HT1080 (cell line): ENCODE measurements at places on chromosomes 7 and 10. TPM values are rescaled to one million over a fixed set of nuclear protein-coding genes. Genes with fewer than 3 reads are reported as not detected.

The SYT15 gene
- total RNA-seq, result 0.07 and 0.08 TPM in 2 replicates

DNA sequence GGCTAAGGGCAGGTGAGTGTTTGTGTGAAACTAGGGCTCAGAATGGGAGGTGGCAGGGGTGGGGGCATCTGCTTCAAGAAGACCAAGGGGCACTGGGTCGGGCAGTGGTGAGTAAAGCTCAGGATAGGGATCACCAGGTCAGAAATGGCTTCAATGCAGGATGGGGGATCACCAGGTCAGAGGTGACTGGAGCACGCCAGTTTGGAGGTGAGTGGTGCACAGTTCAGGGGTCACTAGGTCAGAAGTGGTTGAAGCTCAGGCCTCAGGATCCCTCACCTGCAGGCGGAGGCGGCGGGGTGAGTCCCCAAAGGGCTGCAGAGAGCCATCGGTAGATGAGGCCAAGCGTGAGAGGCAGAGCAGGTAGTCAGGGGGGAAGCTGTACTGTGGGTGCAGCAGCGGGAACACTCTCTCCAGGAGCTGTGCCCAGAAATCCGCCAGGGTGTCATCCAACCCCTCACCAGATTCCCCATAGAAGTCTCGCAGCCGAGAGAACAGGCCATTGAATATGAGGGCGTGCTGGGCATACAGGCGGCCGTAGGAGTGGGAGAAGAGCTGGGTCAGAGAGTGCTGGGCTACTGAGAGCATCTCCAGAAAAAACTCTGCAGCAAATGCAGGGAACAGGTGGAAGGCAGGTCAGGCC, 1.8 kb downstream of the GPC2 start:
- no peak for DNase-seq

GRCh38 chr7:135213831-135214230, 2.5 kb upstream of the WDR91 start:
- DNase-seq, result no peak

The PCLO gene
- total RNA-seq, result 1.4 and 2.2 TPM in 2 replicates

The ADAM22 gene
- 5.9 and 7.0 TPM in 2 replicates for total RNA-seq

GRCh38 chr10:102779680-102780526, 36.2 kb downstream of the WBP1L start:
- DNase-seq, result no peak

DNA sequence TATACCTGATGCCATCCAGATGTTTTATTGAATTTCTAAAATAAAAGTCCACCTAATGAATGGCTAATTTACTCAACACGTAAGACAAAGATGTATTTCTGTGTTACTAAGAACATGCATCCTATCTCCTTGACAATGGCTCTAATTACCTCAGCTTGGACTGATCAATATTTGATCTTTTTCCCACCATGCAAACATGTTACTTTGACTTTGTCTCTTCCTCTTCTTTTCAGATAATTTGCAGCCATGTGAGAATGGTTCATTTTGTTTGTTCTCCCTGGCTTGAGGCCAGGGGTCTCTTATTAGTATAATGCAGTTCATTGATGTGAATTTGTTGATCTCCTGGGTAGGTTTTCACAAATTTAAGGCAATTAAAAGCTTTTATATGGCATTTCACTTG, 302.1 kb downstream of the ADK start:
- DNase-seq, result no peak

GRCh38 chr7:116691664-116692063, 19.7 kb downstream of the MET start:
- DNase-seq, result peak; percentile 52

- DNase-seq, result no peak
These were observed 290.2 kb upstream of the SP4 start for GRCh38 chr7:21137640-21138039.

DNA sequence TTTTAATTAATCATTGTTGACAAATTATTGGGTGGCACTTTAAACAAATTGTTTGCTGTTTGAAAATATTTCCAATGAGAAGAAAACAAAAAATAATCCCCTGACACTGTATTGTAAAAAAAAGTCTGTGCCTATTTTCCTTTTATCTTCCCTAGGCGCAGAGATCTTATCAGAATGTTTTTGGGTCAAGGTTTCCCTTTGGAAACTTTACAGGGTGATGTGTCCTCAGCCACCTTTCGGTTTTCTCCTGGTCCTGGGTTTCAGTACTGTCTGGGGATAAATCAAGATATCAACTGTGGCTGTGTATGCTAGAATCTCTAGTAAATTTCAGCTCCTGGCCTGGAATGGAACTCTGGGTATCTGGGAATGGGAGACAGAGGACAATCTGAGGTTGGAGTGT, 1.4 kb downstream of the ZNF107 start:
- DNase-seq, result no peak

The IRF5 gene
- total RNA-seq, result 2.3 and 2.6 TPM in 2 replicates

The IFIT1B gene
- not detected in 2 replicates for total RNA-seq

The CLDN12 gene
- 27.5 and 43.9 TPM in 2 replicates for total RNA-seq

- DNase-seq, result no peak
These were observed 320.2 kb downstream of the ELMO1 start for GRCh38 chr7:37128327-37129034.

The JCAD gene
- total RNA-seq, result 8.5 and 9.5 TPM in 2 replicates

GRCh38 chr10:80443531-80443974, 10.6 kb upstream of the TSPAN14 start:
- DNase-seq, result peak; percentile 70

- no peak for DNase-seq
These were observed 39.6 kb downstream of the BZW2 start for GRCh38 chr7:16685535-16685934.

DNA sequence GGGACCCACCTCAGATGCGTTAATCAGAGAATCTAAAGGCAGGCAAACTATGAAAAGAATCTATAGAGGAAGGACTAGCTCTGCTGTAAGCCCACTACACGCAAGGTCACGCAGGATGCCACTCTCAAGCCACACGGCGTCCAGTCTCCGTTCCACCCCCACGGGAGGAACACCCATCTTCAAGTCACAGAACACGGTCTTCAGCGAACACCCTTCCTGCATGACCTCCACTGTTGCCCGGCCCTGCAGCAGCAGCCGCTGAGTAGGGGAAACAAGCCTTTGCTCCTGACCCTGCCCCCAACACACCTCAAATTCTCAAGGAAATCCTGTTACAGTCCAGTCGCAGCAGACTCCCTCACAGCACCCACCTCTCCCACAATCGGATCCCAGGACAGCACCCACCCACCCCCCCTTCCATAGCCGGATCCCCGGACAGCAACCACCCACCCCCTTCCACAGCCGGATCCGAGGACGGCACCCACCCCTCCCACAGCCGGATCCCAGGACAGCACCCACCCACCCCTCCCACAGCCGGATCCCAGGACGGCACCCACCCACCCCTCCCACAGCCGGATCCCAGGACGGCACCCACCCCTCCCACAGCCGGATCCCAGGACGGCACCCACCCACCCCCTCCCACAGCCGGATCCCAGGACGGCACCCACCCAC, 133.7 kb downstream of the DIP2C start:
- DNase-seq, result no peak

- no peak for DNase-seq
These were observed 296.0 kb upstream of the IMMP2L start for GRCh38 chr7:111858331-111858730.

- no peak for DNase-seq
These were observed 156.2 kb upstream of the PTER start for GRCh38 chr10:16280595-16280994.

GRCh38 chr7:37032258-37032601, 307.9 kb upstream of the AOAH start:
- no peak for DNase-seq

- DNase-seq, result no peak
These were observed 259.0 kb downstream of the ADRA2A start for GRCh38 chr10:111335826-111336225.

The SLC39A12 gene
- total RNA-seq, result not detected in 2 replicates

DNA sequence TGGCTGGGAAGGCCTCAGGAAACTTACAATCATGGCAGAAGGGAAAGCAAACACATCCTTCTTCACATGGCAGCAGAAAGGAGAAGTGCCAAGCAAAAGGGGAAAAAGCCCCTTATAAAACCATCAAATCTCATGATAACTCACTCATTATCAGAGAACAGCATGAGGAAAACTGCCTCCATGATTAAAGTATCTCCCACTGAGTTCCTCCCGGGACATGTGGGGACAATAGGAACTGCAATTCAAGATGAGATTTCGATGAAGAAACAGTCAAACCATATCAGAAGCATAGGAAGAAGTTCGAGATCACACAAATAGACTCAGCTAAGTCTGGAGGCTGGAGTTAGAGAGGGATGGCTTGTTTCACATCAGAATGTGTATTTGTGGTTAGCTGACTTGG, 869.4 kb upstream of the PHF14 start:
- DNase-seq, result no peak

DNA sequence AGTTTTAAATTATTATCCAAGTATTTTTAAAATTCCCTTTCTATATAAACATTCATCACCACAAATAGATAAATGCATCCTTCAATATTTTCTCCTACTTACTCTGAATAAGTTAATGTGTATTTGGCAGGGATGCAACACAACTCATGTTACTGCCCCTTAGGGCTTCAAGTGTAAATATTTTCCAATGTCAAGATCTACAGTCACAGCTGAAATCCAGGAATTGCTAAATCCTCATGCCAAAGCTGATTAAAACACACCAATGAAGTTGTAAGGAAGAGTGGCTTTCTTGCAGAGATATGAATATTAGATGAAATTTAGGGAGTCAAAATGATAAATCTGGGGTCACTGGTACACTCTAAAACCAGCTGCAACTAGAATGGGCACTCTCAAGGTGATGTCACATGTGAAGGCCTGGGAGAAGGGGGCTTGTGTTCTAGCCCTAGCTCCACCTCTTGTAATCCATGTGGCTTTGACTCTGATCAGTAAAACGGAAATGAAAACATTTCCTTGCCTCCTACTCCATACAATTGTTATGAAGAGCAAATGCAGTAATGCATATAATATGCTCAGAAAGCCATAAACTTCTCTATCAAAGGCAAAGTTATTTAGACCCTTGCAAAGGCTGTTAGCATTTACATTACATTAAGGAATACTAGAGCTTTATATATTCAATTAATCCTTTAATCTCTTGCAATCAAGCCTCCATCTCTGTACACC, 228.1 kb upstream of the NFE2L3 start:
- DNase-seq, result no peak

The PNLIPRP3 gene
- 0.05 and 0.13 TPM in 2 replicates for total RNA-seq

The MLXIPL gene
- total RNA-seq, result not detected in 2 replicates

DNA sequence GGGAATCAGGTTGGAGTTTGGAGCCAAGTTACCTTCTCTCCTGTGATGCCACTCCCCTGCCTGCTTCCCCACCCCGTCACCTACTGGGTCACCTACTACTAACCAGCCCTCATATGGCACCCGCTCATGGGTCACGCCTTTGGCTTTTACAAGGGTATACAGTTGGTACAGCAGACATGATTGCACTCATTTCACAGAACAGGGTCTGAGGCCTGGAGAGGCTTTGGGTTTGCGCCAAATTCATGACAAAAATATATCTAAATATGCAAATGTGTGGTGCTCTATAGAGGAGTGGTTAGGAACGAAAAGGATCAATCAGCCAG, 10.7 kb downstream of the CRYGN start:
- no peak for DNase-seq

The SNX10 gene
- total RNA-seq, result 3.2 and 3.8 TPM in 2 replicates

DNA sequence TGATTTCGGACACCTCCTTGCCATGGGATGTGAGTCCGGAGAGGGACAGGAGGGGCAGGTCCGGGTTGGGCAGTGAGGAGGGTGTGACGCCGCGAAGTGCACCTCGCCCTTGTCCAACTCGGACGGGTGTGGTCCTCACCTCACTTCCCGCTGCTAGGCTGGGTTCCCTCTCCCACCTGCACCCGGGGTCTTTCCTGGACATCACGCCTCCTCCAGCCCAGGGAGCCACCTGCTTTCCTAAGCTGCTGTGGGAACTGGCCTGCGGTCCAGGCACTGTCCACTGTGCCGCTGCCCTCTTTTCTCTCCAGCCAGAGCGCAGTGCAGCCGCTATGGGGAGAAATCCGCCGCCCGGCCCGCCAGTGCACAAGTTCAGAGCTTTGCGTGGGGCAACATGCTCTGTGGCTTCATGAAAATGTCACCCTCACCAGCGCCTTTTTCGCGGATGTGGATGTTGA, 45.0 kb upstream of the ZNF716 start:
- DNase-seq, result no peak

DNA sequence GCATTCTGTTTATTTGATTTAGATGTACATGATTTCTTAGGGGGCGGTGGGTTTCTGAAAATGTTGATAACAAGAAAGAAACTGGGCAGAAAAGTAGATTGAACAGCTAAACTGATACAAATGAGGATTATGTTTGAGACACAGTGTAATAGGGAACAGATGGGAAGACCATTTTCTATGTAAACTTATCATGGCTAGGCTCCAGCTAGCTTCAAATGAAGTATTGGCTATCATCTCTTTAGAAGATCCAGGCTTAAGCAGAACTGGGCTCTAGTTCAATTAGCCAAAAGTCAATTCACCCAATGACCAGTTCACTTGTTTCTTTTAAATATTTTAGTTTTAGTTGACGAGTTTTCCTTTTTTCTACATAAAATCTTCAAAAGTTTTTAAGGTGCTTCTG, 639.5 kb downstream of the ANKRD7 start:
- DNase-seq, result no peak

- DNase-seq, result no peak
These were observed 4.8 kb downstream of the WDR86 start for GRCh38 chr7:151405056-151405455.

The NRCAM gene
- 8.1 and 14.6 TPM in 2 replicates for total RNA-seq

The ZNF518A gene
- total RNA-seq, result 11.4 and 13.3 TPM in 2 replicates

The BTBD16 gene
- total RNA-seq, result not detected in 2 replicates

DNA sequence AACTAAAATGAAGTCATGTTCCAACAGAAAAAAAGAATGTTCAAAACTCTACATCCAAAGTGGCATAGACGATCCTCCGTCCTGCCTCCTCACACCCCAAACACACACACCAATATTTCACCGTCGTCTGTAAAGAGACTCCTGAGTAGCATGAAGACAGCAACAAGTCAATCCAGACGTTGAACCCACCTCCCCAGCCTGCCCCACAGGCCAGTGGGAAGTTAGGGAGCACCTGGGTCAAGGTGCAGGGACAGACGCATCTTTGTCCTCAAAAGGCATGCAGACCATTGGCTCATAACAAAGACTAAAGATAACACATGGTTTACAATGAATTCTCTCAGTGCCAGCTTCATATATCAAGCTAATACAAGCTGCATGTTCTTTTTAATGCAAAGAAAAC, 396.5 kb downstream of the TCERG1L start:
- no peak for DNase-seq
